ENCODE measurements at places on chromosomes 4 and X.
A peak's percentile ranks its signal among the peaks of the same experiment; 100 is the strongest.

GRCh38 chr4:832536-832935 is 6.6 kb upstream of the CPLX1 start:
- no peak for DNase-seq

GRCh38 chr4:176584031-176584606 is 208.6 kb downstream of the VEGFC start:
- no peak for DNase-seq

DNA sequence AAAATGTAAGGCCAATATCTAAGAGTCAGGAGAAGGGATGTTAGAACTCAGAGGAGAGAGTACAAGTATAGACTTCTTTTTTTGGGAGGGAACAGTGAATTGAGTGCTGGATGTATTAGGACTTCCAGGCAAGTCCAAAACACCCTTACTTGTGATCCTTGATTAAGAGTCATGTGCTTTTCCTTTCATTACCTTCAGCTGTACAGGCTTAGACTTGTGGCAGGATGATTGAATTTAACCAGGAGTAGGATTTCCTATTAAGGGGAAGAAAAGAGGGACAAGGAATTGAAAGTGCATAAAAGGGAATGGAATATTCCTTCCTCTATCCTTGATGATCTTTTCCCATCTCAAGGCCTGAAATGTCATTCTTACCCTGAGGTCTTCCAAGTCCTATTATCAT is 606.7 kb downstream of the STIM2 start:
- DNase-seq: no peak

DNA sequence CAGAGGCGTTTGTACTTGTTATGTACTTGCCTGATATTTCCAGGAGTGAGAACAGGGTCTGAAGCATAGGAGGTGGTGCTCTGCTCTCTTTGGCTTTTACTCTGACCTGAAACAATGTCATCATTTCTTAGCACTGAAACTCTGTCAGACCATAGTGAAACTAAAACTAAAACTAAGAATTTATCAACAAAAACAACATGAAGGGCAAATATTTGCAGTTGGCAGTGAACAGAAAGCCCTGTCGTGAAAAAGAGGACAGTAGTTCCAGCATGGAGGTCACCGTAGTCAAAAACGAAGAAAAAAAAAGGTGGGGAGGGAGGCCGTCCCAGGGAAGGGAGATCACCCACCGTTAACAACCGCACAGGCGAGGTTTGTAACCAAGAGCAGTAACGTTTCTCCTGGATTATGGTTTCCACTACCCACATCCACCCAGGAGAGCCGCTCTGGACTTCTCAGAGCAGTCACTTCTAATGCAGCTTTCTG is 97.5 kb downstream of the ANK2 start:
- DNase-seq: no peak

- DNase-seq: no peak
These were observed 4.2 kb upstream of the ABCG2 start for GRCh38 chr4:88162626-88163025.

DNA sequence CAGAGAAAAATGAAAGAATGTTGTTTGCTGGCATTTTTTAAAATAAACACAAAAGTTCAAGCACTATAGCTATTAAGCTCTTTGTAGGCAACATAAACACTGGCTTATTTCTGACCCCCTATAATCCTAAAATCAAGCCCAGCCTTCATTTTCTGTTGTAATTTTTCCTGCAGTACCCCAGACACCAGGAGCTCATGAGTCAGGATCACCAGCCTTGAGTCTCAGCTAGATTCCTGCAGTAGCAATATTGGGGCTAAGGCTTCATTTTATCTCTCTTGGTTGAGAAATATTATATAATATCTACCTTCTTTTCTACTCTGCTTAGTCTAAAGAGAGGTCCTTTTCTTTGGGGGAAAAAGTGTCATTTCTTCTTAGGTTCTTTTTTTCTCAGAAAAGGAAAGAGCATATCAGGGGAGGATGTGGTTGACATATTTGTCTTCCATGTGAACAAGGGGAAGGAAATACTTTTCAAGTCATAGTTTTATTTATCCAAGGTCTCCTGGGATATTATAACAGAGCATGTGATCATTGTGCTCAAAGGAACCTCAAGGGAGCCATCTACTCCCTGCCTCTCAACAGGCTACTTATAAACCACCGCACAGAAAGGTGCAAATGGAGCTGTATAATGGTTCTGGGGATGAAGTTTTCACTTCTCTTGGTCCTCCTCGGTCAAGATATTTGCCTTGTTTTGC is 678.3 kb upstream of the NR3C2 start:
- no peak for DNase-seq

DNA sequence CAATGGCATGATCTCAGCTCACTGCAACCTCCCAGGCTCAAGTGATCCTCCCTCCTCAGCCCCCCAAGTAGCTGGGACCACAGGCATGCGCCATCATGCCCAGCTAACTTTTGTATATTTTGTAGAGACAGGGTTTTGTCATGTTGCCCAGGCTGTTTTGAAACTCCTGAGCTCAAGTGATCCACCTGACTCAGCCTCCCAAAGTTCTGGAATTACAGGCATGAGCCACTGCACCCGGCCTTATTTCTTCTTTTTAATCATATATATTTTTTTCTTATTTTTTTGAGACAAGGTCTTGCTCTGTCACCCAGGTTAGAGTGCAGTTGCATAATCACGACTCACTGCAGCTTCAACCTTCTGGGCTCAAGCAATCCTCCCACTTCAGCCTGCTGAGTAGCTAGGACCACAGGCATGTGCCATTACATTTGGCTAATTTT is 184.0 kb downstream of the TSPAN5 start:
- no peak for DNase-seq

GRCh38 chrX:103918571-103919269 is 43.7 kb upstream of the TMSB15B start:
- peak; percentile 30 for DNase-seq

GRCh38 chr4:120672558-120673147 is 249.9 kb downstream of the PRDM5 start:
- no peak for DNase-seq

GRCh38 chrX:108171671-108172070 is 80.1 kb downstream of the ATG4A start:
- no peak for DNase-seq

DNA sequence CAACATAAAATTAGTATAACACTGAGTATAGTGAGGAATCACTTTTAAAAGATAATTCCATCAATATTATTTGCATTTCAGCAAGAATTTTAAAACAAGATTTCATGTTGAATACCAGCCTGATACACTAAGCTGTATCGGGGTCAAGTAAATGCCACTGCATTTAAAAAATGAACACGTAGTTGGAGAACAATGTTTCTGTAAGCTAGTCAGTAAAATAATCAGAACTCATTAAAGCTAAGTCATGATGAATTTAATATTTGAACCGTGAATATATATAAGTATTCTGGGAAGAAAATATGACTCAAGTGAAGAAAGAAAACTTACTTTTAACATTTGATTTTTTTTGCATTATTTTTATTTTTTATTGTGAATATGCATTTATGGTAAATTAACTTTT is 611.0 kb upstream of the PABPC4L start:
- DNase-seq: no peak

DNA sequence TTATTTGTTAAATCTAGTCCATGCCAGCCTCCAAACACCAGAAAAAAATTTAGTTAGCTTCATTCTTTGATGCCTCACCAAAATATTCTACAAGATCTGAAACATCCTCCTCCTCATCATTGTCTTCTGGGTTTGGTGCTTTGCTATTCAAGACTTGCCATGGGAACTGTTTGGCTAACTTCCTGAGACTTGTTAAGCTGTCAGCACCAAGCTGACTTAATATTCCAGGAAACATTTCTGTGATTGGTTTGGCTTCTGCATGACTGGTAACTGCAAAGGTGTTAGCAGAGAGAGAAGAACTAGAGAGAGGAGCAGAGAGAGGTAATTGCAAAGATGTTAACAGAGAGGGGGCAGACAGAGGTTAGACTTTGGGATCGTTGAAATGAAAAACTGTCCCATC is 101.3 kb downstream of the PALLD start:
- DNase-seq: no peak

GRCh38 chr4:106038012-106038411 is 142.7 kb downstream of the NPNT start:
- no peak for DNase-seq

GRCh38 chr4:139017861-139018260 is 2.3 kb downstream of the NOCT start:
- no peak for DNase-seq

- no peak for DNase-seq
These were observed 14.8 kb upstream of the ART3 start for GRCh38 chr4:76059750-76060149.

DNA sequence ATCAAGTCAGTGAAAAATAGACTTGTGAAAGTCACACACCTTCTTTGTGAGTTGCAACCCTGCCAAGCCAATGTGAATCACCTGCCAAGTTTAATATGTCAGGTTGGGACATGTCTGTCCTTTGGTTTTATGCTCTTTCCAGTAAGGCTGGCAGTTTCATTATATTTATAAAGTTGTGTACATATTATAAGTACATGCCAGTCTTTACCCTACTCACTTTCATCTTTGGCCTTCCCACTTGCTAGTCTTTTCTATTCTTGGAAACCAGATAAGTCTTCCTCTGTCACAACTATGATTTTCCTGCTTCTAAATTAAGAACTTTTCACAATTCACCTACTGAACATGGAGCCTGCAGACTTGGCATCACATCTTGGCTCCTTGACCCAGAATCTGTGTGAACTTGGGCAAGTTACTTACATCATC is 680.7 kb upstream of the BOD1L1 start:
- no peak for DNase-seq

DNA sequence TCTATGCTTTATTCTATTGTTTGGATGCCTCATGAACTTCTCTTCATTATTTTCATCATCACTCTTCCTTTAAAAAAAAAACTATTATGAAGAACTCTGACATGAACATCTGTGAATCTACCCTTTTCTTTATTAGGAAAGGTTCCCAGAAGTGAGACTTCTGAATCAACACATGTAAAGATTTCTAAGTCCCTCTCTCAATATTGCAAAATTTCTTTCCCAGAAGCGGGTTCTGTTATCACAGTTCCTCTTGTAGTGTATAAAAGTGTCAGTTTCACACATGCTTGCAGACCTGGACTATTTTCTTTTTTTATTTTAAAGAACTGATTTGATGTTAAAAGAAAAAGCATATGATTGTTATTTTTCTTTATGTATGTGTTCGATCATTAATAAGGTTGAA is 330.8 kb upstream of the KLF3 start:
- no peak for DNase-seq

GRCh38 chr4:98260047-98260578 is 1.1 kb upstream of the RAP1GDS1 start:
- DNase-seq: no peak

GRCh38 chr4:138347561-138347960 is 105.4 kb upstream of the SLC7A11 start:
- no peak for DNase-seq

GRCh38 chr4:107575243-107575642 is 144.8 kb downstream of the PAPSS1 start:
- DNase-seq: no peak

- no peak for DNase-seq
These were observed 22.3 kb downstream of the TMEM31 start for GRCh38 chrX:103733017-103733416.

All from activated CD4-positive, alpha-beta T cell treated with anti-CD3 and anti-CD28 coated beads, Interleukin-2, amount 50 U/mL, for 24 hours (primary cell).